Stimulated activated CD8-positive, alpha-beta memory T cell treated with anti-CD3 and anti-CD28 coated beads, Interleukin-15, amount 100 ng/mL, for 1 hour (primary cell): ENCODE measurements at places on chromosomes 5 and 9.
A peak's percentile ranks its signal among the peaks of the same experiment; 100 is the strongest.

DNA sequence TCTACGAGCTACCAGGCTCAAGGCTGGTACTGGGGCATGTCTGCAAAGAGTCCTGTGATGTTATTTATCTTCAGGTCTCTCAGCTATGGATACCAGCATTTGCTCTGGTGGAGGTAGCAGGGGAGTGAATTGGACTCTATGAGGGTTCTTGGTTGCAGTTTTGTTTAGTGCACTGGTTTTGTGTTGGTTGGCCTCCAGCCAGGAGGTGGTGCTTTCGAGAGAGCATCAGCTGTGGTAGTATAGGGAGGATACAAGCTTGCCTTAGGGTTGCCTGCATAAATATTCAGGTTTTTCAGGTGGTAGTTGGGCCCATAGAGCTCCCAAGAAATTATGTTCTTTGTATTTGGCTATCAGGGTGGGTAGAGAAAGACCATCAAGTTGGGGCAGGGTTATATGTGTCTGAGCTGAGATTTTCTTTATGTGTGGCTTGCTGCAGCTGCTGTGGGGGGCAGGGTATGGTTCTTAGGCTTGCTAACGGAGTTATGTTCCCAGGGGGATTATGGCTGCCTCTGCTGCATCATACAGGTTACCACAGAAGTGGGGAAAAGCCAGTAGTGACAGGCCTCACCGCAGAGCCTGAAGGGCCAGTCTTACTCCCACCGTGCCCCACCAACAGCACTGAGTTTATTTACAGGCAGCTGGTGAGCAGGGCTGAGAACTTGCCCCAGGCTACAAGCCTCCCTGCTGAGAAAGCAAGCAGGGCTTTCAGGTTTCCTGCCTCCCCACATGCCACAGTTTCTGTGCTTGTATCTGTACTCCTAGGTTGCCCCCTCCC, 9.7 kb upstream of the RIOK2 start:
- DNase-seq = no peak

DNA sequence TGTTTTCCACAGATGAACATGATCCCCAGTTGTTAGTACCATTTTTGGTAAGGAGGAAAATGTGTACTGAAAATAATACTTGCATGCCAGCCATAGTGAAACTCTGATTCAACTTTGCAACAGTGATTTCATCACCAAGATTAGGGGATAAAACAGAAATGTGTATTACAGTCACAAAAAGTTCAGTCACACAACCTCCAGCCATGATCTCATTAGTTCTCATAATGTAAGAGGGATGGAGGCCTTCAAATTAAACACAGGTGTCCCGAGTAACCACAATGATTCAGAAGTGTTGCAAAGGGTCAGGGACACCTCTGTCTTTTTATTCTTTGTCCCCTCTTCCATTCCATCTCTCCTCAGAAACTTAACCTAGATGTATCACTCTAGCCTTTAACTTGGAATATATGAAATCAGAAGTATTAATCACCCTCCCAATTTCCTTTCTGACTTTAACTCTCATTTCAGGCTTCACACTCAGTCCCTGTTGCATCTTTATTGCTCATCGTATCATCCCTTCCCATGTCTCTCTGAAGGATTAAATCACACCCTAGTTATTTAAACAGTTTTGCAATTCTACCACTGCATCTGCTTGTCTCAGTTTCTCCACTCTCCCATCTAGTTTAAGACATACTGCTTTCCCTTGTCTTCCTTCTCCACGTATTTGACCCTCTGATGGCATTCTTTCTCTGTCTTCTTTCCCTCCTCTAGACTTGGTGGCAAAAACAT, 291.2 kb downstream of the ADAMTS6 start:
- no peak for DNase-seq

GRCh38 chr5:110338341-110339083, 388.0 kb downstream of the TMEM232 start:
- DNase-seq = no peak

GRCh38 chr5:139064613-139065012, 133.6 kb downstream of the SIL1 start:
- DNase-seq = no peak

DNA sequence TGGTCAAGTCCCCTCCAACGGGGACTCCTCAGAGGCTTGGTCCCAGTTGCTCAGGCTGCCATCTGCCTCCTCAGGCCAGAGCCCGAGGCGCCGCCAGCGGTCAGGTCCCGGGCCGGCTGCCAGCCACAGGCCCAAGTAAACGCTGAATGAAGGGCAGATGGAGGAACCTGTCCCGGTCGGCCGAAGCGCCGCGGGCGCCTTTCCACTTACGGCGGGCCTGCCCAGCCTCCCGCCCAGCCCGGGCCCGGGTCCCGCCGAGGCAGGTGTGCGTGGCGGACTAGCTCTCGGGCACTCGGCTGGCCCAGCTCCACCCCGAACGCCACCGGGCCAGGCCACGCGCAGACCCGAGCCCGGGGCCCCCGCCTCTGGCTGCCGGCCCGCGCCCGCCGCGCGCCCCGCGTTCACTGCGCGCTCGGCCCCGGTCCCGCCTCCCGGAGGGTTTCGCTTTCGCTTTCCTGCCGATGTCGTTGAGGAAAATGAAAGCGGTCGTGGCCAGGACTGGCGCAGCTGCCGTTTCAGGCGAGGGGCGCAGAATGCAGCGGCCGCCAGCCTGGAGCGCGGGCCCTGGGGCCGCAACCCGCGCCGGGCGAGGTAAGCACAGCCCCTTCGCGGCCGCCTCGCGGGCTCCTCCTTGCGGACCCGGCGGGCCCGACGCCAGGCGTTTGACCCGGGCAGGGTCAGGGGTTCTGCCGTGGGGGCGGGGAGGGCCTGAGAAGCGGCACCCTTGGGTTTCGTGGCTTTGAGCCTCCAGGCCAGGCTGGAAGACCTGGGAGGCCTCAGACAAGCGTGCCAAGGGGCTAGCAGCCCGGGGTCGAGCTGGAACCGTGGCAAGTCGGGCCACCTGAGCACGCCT, 41.2 kb downstream of the SLC22A5 start:
- DNase-seq = peak; percentile 63

GRCh38 chr9:129136446-129137035, 25.3 kb downstream of the PTPA start:
- no peak for DNase-seq

DNA sequence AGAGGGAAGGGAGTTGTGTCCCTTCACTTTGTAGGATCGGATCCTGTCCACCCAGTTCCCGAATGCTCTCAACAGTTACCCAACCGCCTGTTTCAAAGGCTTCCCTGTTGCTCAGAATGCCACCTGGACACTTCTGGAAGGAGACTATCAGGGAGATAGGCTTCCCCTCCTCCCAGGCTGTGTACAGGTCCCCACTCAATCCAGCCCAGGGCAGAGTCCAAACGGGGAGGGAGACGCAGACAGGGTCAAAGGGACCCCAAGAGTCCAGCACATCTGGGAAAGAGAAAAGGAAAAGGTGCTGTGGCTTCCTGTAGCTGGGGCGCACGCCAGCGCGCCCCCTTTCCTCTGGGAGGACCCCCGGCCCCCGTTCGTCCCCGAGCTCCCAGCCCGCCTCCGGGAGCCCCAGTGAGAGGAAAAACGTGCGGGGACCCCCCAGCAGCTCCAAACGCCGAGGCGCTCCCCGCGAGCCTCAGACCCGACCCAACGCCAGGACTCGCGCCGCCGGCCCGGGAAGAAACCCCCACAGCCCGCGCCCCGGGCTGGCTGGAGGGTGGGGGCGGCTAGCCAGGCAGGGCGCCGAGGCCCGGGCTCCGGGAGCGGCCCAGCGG, 640 bp downstream of the SURF4 start:
- no peak for DNase-seq

DNA sequence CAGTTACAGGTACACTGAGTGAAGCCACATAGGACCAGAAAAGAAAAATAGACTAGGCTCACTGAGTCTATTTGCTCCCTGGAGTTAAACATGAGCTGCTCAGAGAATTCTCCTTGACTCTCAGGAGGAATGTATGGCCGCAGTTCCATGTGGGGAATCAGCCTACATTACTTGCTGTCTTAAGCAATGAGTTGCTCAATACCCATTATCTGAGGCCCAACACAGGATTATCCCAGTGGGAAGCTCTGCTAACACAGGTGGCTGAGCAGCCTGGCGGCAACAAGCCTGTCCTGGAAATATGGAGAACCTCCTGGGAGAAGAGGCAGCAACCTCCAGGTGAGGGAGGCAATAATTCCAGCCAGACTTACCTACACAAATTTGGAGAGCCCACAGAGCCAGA, 177.5 kb upstream of the NREP start:
- DNase-seq = no peak

- no peak for DNase-seq
Observed at GRCh38 chr5:23991406-23991805, 484.0 kb downstream of the PRDM9 start.

DNA sequence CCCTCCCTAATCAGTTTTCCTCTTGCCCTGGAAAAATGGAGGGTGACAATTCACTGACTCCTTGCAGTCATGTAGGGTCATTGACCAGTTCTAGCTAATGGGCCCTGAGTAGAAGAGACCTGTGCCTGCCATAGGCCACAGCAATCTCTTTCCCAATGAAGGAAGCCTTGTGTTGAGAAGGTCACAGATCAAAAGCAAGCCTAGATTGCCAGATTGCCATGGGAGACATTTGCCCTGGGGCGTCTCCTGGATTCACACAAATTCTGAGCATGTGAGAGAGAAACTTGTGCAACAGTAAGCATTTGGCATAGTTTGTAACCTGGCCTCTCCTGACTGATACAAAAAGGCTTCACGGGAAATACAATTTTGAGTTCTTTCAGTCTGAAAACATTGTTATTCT, 148.0 kb downstream of the NUDT12 start:
- no peak for DNase-seq

DNA sequence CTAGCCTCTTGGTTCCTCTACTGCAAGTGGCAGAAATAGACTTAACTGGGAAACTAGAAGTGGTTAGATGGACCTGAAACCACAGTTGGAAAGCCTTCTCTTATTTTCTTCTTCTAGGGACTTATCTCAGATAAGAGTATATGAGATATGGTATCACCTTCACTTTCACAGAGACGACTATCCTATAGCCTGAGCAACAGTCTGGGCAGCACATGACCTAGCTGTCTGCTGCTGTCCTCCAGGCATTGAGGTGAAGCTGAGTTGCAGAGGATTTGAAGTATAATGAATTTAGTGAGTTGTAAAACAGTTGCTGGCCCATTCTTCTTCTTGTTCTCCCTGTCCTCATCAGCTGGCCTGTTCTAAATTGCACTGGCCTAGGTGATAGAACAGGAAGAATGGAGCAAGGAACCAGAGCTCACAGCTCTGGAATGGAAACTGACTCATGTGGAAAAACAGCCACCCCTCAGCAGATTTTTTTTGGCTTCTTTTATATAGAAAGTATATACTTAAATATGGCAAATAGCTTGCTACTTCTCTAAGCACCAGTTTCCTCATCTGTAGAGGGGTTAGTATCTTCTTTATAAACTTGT, 27.8 kb downstream of the RECK start:
- DNase-seq = no peak

DNA sequence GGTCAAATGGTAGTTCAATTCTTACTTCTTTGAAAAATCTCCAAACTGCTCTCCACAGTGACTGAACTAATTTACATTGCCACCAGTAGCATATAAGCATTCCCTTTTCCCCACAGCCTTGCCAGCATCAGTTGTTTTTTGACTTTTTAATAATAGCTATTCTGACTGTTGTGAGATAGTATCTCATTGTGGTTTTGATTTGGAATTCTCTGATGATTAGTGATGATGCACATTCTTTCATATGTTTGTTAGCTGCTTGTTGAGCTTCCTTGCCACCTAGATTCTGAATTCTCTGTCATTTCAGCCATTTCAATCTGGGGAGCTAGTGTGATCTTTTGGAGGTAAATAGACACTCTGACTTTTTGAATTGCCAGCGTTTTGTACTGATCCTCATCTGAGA, 24.0 kb downstream of the CDK20 start:
- no peak for DNase-seq

DNA sequence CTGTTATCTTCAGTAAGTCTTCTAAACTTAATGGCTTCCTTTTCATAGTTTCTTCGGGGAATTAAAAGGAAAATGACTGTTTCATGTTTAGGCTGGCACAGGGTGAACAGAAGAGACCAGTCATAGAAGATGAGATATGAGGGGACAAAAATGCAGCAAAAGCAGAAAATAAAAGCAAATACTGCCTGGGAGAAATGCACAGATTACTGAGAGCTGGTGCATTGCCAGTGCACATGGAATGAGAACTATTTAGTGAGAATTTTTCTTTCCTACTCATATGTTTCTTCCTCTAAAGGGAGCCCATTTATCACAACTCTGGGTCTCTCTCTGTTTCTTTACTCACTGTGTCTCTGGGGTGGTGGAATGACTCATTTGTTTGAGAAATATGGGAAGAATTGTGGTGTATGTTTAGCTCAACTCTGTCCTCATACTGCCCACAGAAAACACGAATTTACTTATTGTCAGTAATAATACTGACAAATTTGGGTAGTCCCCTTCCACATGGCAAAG, 25.9 kb upstream of the ANKRD55 start:
- no peak for DNase-seq

- DNase-seq = no peak
Observed at GRCh38 chr5:68484307-68485068, 268.9 kb downstream of the PIK3R1 start.

- no peak for DNase-seq
Observed at GRCh38 chr5:180691046-180691445, 41.6 kb upstream of the FLT4 start.

DNA sequence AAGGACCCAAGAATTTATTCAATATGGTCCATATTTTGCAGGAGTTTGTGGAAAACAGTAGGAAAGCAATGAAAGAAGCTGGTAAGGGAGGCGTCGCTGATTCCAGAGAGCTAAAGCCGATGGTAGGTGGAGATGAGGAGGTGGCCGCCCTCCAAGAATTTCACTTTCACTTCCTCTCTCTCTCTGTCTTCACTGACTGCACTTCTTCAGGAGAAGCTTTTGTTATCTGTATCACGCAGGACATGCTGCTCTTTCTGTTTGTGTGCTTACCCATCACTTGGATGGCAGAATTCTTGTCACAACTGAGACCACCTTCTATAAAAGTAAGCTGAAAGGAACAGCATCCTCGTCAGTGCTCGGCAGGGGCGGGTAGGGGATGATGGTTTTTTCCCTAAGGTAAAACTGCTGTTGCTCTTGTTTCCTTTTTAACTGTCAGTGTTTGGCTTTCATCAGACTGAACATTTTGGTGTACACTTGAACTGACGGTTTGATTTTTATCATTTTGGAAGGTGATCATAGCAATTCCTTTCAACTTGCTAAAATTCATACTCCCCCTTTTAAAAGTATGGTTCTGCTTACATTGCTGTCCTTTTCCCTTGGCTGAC, 62.4 kb upstream of the FSD1L start:
- DNase-seq = no peak
